Muscle of arm (tissue), 14 donors: ENCODE measurements at places on chromosomes 5 and 9. TPM values are rescaled to one million over a fixed set of nuclear protein-coding genes. Genes with fewer than 3 reads are reported as not detected.

GRCh38 chr5:107418071-107418470 lies 252.7 kb downstream of the EFNA5 start:
- no peak for DNase-seq

FOXD4L3 gene
- polyA plus RNA-seq: not detected

DNA sequence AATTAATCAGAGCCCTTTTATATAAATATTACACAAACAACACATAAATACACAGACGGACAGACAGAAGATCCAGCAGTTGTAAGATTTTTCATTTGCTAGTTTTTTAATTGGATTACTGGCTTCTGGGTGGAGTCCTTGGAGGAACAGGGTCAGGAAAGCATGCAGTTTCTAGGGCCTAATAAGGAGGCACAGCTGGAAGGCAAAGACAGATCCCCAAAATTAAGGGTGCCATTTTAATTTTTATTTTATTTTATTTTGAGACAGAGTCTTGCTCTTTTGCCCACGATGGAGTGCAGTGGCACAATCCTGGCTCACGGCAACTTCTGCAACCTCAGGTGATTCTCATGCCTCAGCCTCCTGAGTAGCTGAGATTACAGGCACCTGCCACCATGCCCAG lies 49.5 kb downstream of the PTGS1 start:
- no peak for DNase-seq

ZBTB43 gene
- 12.5 TPM for polyA plus RNA-seq

DNA sequence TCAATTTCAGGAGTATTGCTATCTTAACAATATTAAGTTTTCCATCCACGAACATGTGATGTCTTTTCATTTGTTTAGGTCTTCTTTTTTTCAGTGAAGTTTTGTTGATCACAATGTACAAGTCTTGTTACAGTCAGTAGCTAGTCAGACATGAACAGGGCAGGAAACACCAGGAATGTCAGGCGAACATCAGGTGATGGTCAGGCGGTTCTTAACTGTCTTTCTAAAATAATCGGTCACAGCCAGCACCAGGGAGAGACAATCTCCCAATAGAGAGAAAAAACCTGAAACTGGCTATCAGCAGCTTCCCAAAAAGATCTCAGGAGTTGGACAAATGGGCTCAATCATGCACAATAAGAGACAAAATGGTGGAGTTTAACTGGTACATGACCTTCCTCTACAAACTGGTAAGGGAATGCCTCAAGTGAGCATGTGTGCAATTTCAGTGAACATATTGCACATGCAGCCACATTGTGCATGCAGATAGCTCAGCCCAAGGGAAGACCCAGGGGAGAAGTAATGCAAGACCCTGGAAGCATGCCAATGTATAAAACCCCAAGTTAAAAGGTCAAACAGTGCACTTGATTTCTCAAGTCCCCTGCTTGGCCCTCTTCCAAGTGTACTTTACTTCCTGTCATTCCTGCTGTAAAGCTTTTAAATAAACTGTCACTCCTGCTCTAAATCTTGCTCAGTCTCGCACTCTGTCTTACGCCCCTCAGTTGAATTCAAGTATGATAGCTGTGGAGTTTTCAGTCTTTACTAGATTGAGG lies 176.1 kb upstream of the RASEF start:
- DNase-seq: peak; percentile 28

- no peak for DNase-seq
These were observed 624.4 kb downstream of the PSAT1 start for GRCh38 chr9:78921341-78921740.

DNA sequence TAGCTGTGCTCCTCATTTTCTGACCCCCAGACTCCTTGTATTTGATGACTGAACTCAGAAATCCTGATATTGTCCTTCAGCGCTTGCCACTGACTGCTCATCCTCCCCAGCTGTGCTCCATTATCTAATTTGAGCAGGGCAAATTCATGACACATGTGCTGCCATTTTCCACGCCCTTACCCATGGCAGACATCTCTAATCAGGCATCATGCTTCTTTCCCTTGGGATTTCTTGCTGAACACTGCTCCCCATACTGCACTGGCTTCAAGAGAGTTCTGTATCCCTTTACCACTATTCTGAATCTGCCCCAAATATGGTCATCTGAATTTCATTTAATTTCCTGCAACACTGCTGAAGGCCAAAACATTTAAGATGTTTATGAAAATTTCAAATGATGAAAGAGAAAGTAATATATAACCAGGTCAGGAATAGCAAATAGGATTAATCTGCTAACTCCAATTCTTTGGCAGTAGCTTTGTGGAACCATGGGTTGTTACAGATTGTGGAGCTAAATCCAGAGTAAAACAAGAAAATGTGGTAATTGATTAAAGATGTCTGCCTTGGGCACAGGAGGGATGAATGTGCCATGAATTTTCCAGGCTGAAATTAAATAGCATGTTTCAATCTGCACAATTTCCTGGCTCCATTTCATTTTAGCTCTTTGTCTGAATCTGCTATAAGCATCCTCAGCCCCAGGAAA lies 93.6 kb downstream of the CYFIP2 start:
- DNase-seq: no peak

DNA sequence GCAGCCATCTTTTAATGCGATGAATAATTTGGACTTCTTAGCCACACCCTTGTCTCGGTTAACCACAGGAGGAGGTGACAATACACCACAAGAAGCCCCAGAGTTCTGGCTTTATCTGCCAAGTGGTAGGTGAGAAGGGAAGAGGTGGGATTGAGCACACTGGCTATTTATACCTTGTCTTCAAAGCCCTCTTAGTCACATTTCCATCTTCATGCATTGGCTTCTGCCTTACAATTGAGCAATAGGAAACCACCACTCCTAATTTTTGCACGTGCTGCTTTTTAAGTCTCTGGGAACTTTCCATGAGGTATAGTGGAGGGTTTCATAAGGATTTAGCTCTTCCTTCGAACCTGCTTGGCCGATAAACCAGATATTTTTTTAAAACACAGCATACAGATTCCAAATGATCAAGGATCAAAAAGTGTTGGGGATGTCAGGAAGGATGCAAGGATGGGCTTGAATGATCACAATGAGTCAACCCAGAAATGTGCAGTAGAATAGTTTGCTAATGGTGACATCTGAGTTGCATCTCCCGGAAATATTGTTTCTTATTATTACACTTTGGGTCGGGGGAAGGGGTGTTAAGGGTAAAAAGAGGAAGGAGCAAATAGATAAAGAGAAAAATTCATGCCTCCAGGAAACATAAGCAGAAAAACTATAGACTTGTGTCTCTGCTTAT lies 25.5 kb downstream of the PLAC8L1 start:
- no peak for DNase-seq

NACC2 gene
- 14.5 TPM for polyA plus RNA-seq

CERT1 gene
- 40.0 TPM for polyA plus RNA-seq

AP3S1 gene
- polyA plus RNA-seq: 109 TPM

SLC1A3 gene
- polyA plus RNA-seq: 26.7 TPM

DNA sequence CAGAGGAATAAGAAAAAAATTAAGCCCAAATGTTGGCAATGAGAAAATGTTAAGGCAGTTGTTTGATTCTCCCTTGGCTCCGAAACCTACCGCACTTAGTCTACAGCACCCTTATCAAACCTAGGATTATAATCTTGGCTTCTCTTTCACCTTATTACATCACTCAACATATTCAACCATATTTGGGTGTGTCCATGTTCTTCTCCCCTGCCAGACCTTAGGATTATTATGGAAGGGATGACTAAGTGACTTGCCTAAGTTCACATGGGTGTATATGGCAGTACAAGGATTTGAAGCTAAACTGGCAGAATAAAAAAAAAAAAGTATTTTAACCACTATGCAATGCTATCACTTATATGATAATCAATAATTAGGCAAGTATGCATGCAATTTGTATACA lies 76.4 kb downstream of the PLK2 start:
- DNase-seq: no peak

GRCh38 chr9:79858508-79858907 lies 286.7 kb downstream of the TLE4 start:
- no peak for DNase-seq

DNA sequence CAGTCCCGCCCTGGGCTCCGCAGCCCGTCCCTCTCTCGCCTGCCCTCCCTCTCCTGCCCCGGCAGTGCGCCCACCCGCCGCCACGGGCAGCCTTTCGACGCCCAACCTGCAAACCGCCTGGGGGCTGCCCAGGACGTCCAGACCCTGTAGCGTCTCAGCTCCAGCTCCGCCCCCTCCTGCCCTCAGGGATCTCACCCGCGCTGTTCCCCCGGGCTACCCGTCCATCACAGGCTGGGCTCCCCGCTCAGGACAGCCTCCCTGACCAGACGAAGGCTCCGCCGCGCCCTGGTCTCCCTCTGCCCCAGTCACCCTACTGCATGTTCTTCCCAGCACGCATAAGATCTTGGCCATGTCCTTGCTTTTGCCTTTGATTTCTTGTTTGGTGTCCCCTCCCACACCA lies 1.4 kb downstream of the RASGEF1C start:
- no peak for DNase-seq

DNA sequence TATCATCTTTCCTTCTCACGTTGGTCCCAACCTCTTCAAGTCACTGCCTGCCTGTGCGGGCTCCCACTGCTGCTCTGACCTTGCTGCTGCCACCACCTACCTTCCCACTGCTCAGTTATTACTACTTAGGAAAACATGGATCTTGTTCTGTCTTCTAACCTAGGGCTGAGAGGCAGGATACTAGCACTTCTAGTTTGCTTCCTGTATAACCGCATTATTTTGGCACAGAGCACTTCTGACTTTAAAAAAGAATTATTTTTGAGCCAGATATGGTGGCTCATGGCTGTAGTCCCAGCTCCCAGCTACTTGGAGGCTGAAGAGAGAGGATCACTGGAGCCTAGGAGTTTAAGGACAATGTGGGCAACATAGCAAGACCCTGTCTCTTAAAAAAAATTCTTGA lies 135.4 kb upstream of the GNA14 start:
- no peak for DNase-seq

DNA sequence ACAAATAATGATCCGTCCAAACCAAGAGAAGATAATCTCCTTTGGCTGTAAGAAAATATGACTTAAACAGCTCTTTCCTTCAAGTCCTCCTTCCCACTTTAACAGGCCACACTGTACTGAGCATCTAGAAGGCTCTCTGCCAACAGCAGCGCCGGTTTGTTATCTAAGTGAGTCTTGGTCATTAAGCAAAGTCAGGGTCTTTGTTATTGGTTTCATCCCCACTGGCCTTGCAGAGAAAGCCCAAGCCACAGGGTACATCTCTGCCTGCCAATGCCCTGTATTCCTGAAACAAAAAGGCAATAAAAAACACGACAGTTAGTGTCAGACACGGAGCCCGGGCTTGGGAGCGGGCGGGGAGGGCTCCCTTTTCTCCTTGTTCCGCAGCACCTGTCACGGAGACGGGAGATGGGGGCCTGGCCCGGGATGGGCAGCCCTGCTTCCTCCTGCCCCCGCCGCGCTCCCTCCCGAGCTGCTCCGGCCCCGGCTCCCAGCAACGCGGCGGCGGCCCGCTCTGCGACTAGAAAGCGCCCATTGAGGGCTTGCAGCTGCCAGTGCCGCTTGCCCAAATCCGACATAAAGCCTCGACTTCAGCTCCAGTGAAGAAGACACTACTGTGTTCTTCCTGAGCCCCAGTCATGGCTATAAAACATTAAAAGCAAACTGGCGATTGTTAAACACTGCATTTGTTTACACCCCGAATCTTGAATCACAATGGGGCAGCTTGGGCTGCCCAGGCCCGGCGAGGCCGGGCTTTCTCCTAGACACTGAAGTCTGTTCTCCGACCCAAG lies 28.1 kb upstream of the PIK3R1 start:
- DNase-seq: peak; percentile 30

SH3RF2 gene
- polyA plus RNA-seq: 5.3 TPM

- DNase-seq: no peak
These were observed 88.8 kb downstream of the PHF2 start for GRCh38 chr9:93665128-93665636.

GRCh38 chr9:111891910-111892499 lies 4.6 kb upstream of the UGCG start:
- DNase-seq: no peak

DNA sequence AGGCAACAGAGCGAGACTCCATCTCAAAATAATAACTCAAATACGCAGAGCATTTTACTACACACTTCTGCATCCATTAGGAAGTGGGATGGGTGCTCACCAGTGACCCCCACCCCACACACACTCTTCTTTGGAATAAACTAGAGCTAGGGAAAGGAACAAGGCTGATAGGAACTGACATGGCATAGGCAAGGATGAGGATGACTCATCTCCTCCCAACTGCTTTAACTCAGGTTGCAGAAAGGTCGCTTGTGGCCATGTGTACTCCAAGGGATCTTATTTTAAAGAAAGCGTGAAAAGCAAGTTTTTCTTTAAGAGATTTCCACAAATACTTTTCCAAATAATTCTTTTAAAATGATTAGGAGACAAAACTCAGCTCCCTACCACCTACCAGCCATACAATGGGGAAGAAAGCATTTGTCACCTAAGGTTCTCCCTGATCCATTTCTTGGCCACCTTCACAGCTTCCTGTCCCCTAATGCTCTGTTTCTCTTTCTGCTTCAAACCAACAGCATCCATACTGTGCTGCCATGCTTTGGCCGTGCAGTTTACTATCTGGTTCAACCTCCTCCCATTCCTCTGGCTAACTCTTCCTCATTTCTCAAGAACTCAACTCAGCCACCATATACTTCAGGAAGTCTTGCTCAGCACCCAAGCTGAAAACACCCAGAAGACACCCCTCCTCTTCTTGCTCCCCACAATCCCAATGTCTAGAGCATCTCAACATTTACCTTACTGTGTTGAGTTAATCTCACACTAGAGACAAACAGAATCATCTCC lies 211.9 kb downstream of the ACTL7B start:
- no peak for DNase-seq

GRCh38 chr5:141373673-141374317 lies at the start of gene PCDHGA6:
Gene PCDHGA6 (plus strand): TSS chr5:141373891. CDS start chr5:141374084, 193 bp downstream.
- no peak for DNase-seq

DNA sequence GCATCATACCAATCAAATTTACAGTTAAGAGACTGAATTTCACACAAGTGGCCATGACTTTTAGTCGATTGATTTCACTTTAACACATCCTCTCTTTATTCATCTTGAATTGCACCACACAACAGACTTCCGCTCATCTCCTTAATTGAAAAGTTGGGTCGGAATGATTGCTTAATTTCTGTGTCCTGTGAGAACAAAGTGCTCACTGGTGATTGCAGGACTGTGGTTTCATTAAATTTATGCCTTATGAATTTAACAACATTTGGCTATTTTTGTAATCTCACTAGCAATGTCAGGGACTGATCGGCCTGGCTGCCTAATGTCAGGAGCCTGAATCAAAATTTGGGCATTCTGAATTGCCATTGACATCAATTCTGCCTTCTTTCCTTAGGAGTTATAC lies 1447.3 kb upstream of the ACO1 start:
- no peak for DNase-seq

DNA sequence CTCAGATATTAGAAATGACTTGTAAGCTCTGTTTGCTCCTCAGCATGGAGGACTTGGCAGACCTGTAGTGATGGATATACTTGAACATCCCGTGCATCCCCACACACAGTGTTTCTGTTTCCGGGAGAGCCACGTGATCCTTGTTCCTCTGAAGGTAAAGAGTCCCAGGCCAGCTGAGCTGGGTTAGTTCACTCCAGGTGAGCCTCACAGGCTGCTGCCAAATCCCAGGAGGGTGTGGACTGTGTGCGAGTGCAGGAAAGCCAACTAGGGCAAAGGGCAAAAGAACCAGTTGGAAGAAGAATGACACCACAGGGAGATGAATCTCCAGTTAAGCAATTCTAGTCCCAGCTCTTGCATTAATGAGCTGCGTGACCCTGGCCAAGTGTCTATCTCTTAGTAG lies 10.4 kb upstream of the TOMM5 start:
- DNase-seq: no peak

GRCh38 chr5:72036951-72037350 lies 70.3 kb upstream of the MAP1B start:
- no peak for DNase-seq
